SHP77 (cell line): ENCODE measurements at places on chromosomes 1 and 21.

DNA sequence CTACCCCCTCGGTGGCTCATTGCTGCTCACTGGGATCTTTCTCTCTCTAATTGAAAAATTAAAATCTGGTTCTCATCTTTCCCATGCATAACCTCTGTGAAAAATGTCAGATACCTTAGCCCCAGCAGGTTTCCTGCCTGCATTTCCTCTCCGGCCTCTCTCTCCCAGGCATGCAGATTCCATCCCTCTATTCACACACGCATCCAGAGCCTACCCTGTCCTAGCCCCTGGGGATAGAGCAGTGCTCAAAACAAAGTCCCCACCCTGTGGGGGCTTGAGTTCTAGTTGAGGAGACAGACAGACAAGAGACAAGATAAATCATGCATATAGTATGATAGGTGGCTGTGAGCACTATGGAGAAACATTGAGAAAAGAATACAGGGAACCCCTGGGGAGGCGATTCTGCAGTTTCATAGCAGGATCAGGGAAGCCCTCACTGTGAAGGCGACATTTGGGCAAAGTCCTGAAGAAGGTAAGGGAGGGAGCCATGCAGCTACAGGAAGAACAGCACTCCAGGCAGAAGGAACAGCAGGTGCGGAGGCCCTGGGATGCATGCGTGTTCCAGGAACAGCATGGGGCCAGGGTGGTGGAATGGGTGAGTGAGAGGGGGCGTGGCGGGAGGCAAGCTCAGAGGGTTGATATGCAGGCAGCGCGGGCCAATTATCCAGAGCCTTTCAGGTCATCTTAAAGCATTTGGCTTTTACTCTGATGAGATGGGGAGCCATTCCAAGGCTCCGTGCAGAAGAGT is 3.5 kb upstream of the BSND start:
- DNase-seq, result peak; percentile 23

DNA sequence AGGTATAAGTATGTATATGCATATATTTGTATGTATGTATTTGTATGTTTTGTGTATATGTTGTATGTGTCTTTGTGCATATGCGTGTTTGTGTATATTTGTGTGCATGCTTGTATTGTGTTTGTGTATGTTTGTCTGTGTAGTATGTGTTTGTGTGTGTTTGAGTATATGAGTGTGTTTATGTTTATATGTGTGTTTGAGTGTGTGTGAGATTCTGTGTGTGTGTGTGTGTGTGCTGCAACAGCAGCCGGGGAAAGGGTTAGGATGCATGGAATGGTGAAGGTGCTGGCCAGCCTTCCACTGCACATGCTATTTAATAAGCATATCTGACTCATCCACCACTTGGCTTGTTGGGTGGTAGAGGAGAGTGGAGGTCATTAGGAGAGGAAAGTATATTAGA is 46.6 kb upstream of the RAB4A start:
- no peak for DNase-seq

DNA sequence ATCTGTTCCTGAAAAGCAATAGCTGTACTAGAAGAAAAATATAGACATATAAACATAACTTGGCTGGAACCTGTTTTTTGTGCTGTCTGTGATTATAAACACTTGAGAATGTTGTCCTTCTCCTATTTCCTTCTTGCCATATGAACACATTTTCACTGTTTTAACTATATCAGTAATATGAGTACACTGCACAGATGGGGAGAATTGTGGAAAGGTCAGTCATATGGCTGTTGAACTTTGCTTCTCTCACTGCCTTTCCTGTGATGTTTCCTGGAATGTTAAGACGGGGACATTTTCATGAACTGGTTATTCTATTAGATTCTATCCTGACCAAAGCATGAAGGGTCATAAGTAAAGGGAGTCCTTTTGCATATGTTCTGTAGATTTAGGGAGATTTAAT is 24.9 kb downstream of the HMCN1 start:
- no peak for DNase-seq

DNA sequence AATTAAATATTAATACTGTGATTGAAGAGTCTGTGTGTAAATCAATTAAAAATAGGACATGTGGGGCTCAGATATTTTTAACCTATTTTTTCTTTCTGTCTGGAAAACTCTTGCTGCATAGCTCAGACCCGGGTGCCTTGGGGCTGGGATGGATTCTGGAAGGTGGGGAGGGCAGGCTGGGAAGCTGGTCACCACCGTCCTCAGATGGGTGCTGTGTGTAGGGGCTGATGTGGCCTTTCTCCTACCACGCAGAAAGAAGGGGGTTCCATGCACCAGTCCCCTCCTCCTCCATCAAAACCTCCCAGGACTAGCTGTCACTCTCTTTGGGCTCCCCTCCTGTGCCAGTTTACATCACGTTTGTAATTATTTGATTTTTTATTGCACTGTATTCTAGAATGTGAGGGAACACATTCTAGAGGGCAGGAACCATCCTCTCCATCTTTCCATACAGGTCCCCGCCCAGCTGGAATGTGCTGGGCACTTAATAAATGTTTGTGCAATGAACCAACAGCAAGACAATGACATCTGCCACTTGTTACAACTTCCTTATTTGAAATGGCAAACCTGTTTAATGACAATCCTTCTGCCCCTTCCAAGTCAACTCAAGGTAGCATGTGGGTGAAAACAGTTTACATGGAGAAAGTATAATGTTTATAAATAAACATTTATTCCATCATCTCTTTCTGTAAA is 104.3 kb downstream of the EDEM3 start:
- no peak for DNase-seq

- DNase-seq, result no peak
These were observed 1004.2 kb downstream of the TTLL7 start for GRCh38 chr1:82994616-82995263.

- no peak for DNase-seq
These were observed 43.7 kb downstream of the C8B start for GRCh38 chr1:56922070-56922469.

DNA sequence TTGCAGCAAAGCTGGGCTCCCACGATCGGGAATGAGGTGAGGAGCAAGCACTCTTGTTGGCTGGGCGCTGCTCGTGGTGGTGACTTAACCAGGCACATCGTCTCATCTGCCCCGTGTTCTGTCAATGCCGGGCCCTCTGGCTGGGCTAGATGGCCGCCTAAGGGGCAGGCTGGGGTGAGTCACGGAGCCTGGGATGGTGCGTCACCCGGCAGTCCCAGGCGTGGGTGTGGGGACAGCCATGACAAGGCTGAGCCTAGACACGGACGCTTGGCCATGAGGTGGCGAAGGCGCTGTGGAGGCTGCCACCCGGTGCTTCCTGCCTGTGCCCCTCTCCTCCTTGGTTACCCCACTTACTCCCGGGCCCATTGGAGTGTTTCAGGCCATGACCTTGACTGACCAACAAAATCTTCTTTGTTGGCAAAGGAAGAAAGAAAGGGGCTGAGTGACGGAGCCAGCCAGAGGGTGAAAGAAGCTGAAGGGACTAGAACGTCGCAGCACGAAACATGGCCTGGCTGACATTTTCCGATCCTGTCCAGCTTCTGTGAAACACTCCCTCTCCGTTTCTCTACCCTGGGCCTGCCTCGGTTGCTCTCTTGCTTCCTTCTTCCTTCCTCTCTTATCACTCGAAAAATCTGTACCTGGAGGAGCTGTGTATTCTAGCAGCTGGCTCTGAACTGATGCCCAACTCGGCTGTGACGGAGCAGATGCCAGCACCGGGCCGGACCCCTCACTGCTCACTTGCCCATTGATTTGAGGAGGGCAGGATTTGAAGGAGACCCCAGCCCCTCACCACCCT is 596 bp downstream of the CD247 start:
- no peak for DNase-seq

DNA sequence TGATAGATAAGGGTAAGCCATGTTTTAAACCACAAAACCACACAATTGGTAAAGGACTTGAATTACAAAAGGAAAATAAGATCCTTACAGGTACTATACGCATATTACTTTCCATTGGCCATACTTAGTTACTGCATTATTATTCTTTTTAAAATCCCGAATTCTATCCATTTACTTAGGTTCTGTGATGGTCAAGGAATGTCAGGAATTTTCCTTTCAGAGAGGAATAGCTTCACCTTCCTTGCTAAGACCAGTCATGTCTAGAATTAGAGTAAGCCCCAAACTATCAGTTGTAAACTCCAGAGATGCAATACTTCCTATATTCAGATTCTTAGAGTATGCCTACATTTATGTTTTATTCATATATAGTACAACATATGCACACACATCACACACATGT is 13.7 kb downstream of the EFCAB7 start:
- DNase-seq, result no peak

GRCh38 chr1:48725341-48726046 is 51.2 kb downstream of the BEND5 start:
- DNase-seq, result no peak

- DNase-seq, result peak; percentile 77
These were observed 35.8 kb downstream of the PIK3CD start for GRCh38 chr1:9687120-9687873.

- no peak for DNase-seq
These were observed 5.8 kb downstream of the VPS72 start for GRCh38 chr1:151184211-151184610.

DNA sequence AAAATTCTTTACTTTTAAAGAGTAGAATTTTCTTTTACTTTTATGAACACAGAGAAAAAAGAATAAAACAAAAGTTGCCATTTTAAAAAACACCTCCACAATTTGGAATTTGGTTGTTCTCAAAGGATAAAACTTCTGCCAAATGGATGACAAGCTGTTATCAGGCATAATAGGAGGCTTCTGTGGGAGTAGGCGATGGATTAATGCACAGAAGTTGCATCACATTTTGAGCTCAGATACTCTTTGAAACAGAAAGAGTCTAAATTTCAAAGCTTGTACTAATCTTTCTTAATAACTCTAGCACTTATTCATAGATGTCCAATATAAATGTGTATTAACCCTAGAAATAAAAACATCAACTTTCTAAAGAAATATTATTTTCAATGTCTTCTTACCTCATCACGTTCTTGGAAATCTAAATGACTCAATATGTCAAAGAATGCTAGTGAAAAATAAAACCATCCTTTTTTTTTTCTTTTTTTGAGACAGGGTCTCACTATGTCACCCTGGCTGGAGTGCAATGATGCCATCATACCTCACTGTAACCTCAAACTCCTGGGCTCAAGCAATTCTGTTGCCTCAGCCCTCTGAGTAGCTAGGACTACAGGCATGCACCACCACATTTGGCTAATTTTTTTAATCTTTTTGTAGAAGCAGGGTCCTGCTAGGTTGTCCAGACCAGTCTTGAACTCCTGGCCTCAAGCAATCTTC is 112.8 kb upstream of the USP25 start:
- no peak for DNase-seq

DNA sequence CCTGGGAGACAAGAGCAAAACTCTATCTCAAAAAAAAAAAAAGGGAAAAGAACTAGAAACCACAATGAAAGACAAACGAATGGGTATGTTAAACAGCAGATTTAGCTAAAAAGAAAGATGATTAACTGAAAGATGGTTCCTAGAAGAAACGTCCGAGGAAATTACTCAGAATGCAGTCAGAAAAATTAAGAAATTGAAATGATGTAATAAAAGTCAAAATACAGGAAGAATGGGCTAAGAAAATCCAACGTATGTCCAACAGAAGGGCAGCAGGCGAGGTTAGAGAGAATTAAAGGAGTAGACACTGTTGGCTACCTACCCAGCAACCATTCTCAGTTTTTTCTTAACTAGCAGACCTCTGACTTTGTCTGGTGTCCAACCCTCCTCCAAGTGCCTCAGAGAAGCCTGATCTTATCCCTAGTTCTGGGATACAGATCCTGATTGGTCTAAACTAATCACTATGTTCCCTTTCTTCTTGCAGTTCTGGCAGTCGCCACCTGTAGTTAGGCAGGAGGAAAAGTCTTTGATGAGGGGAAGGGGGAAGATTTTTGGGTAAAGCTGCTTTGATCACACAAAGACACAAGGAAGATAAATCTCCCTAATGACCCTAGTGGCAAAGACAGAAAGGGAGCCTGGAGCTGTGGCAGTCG is 25.7 kb downstream of the GPR161 start:
- no peak for DNase-seq

DNA sequence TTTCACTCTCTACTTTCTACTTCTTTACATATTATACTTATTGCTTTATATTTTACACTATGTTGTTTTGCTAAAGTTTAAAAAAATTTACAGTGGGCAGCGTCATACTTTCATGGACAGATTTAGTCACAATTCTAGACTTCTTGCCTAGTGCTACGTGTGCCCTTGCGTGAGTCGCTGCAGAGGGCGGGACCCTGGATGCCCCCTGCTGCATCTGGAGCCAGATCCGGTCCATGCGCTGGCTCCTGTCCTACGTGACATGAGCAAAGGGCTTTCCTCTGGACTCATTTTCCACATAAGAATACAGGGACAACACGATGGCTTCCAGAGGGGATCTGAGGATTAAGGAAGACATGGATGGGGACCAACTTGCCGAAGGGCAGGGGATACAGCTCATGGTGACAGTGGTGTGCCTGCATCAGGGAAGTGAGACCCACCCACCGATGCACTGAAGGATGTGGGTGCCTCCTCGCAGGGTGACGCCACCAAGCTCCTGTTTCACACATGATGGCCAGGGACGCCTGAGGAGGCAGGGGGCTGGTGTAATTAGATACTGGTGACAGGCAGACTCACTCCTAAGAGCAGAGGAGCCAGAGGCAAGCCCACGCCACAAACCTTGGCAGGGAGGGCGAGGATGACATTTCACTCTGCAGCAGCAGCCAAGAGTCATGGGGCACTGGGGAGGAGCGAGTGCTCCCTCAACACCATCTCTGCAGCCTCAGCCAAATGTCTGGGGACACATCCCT is 86.6 kb downstream of the DMRTB1 start:
- DNase-seq, result no peak

DNA sequence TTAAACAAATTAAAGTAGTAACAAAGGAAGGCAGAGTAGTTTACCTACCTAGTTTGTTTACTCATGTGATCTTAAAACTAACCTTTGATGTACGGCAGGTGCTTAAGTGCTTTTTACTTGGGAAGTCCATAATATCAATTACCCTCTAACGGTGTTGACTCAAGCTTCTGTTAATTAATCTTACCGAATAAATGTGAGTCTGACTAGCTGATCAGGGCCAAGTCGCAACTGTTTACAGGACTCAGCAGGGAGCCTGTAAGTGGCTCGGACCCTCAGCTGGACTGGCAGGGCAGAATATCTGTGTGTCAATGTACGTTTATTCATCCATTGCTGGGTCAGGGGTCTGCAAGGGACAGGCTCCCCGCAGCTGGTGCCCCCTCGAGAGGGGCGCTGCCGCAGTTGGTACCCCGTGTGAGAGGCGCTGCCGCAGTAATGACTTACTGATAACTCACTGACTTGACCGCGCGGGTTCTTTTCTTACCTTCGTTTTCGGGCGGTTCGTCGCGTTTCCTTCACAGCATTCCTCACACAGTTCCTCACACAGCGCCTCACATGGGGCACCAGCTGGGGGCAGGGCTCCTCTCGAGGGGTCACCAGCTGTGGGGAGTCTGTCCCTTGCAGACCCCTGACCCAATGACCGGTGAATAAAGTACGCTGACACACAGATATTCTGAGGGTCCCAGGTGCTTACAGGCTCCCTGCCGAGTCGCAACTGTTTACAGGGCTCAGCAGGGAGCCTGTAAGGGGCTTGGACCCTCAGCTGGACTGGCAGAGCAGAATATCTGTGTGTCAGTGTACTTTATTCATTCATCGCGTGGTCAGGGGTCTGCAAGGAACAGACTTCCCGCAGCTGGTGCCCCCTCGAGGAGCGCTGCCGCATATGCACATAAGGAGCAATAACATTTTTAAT is 3.0 kb downstream of the FMO1 start:
- DNase-seq, result no peak
